ENCODE measurements at places on chromosomes 4 and X.

GRCh38 chrX:147735364-147735763 is 176.4 kb upstream of the FMR1 start:
- no peak for DNase-seq

GRCh38 chr4:10917566-10917965 is 233.0 kb upstream of the CLNK start:
- DNase-seq, result no peak

DNA sequence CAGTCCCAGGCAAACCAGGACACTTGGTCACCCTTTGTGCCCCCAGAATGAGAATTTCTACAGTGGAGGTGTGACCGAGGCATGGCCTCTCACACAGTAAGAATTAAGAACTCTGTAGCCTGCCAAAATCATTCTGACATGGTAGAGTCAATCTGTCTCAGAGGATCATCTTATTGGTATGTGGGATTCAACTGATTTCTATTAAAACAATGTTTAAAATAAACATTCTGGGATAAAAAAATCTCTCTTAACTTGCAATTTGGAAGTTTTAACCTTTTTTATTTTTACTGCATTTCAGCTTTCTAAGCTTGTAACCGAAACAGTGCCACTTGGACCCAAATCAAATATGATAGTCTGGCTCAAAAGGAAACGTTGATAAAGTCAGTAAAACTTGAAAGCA is 165.4 kb upstream of the LDB2 start:
- no peak for DNase-seq

DNA sequence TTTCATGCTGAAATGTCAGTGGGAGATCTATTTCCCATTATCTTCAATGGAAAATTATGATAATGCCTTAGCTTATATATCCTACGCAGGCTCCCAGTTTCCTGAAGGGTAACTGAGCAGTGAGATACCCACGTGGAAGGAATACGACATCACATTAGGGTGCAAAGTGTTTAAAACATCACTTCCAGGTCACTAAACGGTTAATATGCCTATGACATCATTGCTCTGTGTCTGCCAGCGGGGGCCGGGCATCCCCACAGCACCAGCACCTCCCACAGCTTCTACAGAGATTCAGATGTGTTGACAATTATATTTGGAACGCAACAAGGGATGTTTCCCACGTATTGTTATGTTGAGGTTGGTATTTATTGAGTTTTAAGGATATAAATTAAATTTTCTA is 27.1 kb downstream of the TMEM271 start:
- no peak for DNase-seq

GRCh38 chr4:96149894-96150293 is 310.0 kb downstream of the PDHA2 start:
- DNase-seq, result no peak
